Progenitor cell of endocrine pancreas (in vitro differentiated cells): ENCODE measurements at places on chromosomes 4 and X.

DNA sequence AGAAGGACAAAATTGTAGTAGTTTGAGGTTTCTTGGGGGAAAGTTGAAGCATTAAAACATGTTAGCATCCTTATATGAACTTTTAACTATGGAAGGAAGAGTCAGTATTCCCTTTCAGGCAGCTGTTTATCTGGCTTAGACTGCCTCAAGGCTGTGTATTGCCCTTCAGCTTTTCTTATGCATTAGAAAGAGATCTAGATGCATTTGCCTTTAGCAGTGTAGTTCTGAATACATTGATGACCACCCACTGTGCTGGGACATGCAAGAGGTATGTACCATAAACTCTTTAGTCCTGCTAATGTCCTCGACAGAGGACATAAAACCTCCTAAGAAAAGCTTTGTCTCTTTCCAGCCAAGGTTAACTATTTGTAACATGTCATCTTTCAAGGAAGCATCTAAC lies 2.9 kb downstream of the FAM200B start:
- DNase-seq, result no peak

GRCh38 chrX:104370089-104370488 lies 115.4 kb upstream of the ESX1 start:
- DNase-seq, result no peak

- no peak for DNase-seq
These were observed 93.8 kb downstream of the ARHGAP10 start for GRCh38 chr4:147825451-147826287.

GRCh38 chrX:40444798-40445496 lies 135.8 kb upstream of the ATP6AP2 start:
- no peak for DNase-seq

GRCh38 chrX:137432609-137433008 lies 133.3 kb upstream of the ZIC3 start:
- no peak for DNase-seq

GRCh38 chrX:154986826-154987575 lies 35.5 kb downstream of the F8 start:
- no peak for DNase-seq

DNA sequence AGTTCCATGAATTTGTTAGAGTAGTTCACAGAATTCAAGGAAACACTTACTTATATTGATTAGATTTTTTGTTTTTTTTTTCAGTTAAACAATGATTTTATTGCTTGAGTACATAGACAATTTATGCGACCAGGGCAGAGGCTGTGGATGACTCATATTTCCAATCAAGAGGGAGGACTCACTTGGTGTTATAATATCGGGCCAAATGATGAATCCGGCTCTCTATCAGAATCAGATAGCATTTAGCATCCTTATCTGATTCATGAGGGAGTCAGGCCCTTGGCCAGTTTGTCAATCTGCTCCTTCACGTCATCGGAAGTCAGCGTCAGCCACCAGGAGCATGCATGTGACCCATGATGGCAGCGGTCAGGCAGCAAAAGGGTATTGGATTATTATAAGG lies 82.3 kb upstream of the HUWE1 start:
- DNase-seq, result no peak

DNA sequence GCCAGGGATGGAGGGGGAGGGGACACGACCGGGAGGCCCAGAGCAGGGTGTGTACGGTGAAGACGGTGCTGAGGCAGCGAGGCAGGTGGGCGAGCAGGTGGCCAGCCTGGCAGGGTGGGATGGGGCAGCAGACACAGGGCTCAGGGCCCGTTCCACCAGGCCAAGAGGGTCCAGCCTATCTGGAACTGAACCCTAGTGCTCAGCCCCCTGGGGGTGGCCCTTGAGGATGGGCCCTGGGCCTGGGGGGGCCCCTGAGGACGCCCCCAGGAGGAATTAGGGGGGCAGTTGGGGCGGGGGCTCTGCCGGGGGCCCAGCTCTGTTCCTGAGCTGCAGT lies 3.0 kb upstream of the HGFAC start:
- DNase-seq, result no peak

- no peak for DNase-seq
These were observed 52.0 kb downstream of the SORCS2 start for GRCh38 chr4:7244331-7244665.

- DNase-seq, result no peak
These were observed 13.1 kb upstream of the SLC9B1 start for GRCh38 chr4:103032574-103032973.
